ENCODE measurements at places on chromosomes 1 and 21.

- no peak for DNase-seq
Observed at GRCh38 chr1:96710708-96711477, 10.7 kb upstream of the PTBP2 start.

GRCh38 chr1:64242895-64243756, 39.7 kb downstream of the UBE2U start:
- no peak for DNase-seq

- no peak for DNase-seq
Observed at GRCh38 chr1:223709598-223709997, 2.7 kb upstream of the CAPN2 start.

- DNase-seq = no peak
Observed at GRCh38 chr1:160161965-160162705, 10.7 kb downstream of the ATP1A4 start.

DNA sequence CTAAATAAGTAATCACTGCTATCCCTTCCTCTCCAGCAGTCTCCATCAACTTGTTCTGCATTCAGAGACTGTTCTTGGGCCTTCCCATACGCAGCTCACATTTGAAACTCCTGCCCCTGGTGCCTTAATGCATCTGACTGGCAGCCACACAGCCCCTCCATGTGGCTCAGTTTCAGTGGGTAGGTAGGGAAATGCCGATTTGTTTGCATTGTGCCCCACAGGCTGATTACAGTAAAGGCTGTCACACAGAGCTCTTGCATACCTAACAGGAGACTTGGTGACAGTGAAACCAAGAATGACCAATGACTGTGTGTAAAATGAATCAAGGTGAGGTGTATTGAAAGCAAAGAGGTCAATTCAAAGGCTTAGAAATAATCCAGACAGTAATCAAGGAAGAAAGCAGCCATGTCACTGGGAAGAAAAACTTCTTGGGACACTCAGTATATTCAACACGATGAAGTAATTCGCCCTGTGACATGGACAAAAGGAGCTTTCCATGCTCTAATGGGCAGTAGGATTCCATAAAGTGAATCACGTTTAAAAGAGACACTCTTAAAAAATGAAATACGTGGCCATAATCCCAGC, 12.7 kb upstream of the B3GALNT2 start:
- no peak for DNase-seq

DNA sequence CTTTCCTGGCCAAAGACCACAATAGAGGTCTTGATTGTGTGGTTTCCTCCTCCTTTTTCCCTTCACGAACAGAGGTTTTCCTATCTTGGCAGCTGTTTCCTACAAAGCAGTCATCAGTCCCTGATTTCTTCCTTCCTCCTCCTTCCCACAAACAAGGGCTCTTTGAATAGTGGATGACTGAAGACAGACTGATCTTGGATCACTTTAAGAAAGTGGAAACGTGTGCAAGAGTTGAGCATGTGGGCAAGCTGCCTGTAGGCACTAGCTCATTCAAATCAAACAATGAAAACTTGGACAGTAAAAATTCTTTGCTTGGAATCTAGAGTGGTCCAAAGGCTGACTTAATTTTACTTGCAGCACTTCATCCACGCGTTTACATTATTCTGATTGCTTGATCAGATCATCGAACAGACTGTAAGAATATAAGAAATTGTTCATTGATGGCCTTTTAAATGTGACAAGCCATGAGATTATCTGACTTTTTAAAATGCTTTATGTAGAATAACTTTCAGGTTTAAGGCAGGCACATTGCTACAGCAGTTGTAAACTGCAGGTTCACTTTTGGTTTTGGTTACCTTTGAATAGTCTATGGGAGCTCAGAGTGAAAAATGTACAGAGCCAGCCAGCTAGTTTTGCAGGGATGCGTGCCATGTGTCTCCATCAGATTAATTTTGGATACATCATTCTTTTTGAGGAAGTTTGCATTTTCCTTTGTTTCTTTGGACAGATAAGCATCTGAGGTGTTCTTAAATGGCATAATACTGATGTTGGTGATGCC, 34.4 kb downstream of the ADGRL2 start:
- DNase-seq = no peak

GRCh38 chr1:30198795-30199403, 524.5 kb downstream of the MATN1 start:
- DNase-seq = no peak

GRCh38 chr1:169072945-169073725, 33.4 kb upstream of the ATP1B1 start:
- DNase-seq = no peak

DNA sequence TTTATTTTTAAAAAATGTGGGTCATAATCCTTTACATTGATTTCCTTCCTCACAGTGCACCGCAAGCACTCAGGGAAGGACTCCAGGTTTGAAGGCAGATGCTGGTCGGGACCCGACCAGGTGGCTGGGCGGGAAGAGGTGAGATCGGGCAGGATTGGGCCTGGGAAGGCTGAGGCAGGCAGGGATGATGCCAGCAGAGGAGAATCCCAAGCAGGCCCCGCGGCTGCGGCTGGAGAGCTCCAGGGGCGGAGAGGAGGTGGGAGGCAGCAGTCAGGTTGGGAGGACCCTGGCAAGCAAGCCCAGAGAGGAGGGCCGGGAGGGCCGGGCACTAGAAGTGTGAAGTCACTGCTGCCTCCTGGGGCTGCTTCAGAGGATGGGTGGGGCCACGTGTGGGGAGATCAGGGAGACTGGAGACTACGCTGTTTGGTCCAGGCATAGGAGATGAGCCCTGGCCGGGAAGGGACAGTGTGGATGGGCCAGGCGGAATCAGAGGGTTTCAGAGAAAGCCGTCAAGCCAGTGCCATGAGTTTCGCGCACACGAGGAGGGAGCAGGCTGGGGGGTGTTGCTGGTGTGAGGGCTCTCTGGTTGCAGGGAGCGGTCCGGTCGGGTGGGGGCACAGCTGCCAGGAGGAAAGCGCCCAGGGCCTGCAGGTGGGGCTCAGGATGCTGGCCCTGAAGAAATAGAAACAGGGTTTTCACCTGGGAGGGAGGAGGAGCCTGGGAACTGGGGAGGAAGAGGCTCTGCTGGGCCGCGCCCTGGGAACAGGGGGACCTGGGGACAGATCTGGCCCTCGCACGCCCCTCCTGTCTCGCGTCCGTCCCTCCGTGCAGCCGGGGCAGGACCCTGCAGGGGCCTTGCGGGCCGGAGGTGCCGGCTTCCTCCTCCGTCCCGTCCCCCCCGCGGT, 888 bp upstream of the COL18A1 start:
- DNase-seq = no peak

GRCh38 chr1:115546846-115547245, 94.9 kb upstream of the VANGL1 start:
- DNase-seq = no peak

DNA sequence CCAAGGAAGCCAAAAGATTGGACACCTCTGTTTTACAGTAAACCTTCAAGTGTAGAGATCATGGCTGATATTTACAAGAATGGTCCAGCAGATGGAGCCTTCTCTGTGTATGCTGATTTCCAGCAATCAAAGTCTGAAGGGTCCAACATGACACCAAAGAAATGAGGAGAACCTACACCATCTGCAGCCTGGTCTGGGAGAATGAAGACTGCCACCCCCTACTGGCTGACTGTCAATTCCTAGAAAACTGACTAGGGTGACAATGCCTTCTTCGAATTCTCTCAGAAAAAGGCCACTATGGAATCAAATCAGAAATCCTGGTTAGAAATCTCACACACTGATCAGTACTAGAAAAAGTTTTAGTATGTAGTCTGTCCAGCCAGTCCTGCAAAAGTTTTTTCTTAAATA, 83.3 kb downstream of the CDC42BPA start:
- DNase-seq = no peak

- no peak for DNase-seq
Observed at GRCh38 chr1:20964540-20965484, 177.7 kb upstream of the HP1BP3 start.

- no peak for DNase-seq
Observed at GRCh38 chr1:29372108-29372507, 135.8 kb downstream of the PTPRU start.

DNA sequence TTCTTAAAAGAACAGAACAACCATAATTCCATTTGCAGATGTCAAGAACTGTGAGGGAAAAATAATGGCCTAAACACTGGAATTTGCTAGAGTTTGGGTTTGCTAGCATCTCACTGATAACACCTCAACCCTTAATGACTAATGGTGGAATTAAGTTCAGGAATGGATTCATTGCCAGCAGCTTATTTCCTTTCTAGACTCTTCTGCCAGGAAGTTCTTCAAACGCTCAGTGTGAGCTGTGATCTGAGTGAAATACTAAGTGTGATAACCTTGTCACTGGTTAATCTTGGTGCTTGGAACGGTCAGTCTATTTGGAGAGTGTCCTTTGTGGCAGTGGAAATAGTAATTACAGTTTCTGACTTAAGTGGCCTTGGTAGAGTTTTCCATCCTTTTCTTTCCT, 21.6 kb upstream of the PLEKHM2 start:
- no peak for DNase-seq

GRCh38 chr1:235571482-235571881, 67.2 kb upstream of the B3GALNT2 start:
- DNase-seq = no peak

GRCh38 chr1:4601941-4602340, 52.5 kb upstream of the AJAP1 start:
- DNase-seq = no peak

- DNase-seq = no peak
Observed at GRCh38 chr1:156337052-156337887, 822 bp downstream of the CCT3 start.

- no peak for DNase-seq
Observed at GRCh38 chr21:17834639-17835354, 15.6 kb upstream of the C21orf91 start.

DNA sequence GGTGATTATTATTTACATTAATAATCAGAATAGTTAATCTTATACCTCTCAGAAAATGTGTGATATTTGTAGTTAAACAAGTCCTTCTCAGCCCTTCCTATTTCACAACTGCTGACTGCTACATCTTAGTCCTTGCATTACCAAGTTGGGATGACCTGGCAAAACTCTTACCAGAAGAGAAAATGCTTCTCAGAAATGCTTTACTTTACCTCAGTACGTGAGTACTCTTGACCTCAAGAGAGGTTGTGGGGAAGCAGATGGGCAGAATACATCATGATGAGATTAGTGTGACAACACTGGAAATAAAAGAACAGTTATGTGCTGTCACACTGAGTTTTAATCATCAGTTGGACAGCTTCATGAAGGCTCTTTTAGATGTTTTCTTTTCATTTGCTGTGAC, 16.2 kb downstream of the CFAP126 start:
- no peak for DNase-seq

- DNase-seq = no peak
Observed at GRCh38 chr1:58992643-58993042, 208.8 kb upstream of the JUN start.

DNA sequence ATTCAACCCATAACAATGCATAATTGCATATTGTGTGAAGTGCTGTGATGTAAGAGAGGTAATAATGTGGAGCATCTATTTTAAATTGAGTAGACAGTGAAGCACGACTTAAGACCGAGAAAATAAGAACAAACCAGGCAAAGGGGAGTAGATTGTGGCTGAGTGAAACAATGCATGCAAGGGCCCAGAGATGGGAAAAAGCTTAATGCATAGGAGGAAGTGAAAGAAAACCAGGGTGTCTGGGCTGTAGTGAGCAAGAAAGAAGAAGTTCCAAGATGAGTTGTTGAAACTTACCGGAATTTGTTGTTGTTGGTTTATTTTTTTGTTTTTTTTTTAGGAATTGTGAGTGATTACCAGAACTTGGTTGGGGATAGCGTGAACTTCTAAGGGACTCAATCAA, 104.7 kb downstream of the SNX7 start:
- no peak for DNase-seq

DNA sequence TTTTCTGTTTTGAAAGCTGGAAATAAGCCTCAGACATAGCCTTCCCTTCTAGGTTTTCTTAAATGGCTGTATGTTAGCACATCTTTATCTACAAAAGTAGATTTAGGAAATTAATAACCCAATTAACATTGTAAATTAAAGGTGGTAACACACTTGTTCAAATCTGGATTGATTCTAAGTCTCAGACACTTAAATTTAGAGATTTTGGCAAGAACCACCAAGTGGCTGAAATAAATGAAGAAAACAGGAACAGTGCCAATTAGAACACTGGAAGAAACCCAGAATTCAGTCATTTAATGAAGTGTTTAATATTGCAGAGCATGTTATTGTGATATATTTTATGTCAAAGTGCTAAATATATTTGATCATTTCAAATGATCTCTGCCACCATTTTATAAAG, 628.2 kb downstream of the USP25 start:
- no peak for DNase-seq

GRCh38 chr1:82894635-82895034, 1093.9 kb downstream of the ADGRL2 start:
- no peak for DNase-seq

GRCh38 chr1:96236156-96236739, 485.3 kb upstream of the PTBP2 start:
- no peak for DNase-seq

GRCh38 chr1:157095551-157095950, 4.1 kb downstream of the ETV3L start:
- DNase-seq = no peak

DNA sequence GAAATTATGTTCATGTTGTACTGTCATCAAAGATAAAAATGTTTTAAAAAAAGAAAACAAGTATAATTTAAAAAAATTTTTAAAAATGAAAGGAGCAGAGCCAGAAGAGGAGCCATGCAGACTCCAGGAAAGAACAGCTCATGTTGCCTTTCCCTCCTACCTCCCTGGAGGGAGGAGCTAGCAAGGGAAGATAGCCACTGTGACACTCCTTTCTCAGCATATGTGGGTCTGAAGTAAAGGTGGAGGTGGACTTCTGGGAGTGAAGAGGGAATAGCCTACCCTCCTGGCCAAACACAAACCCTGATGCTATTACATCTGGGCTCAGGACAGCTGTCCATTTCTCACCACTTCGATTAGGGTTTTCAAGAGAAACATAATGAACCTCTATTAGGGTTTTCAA, 54.2 kb downstream of the SLC2A1 start:
- DNase-seq = no peak

DNA sequence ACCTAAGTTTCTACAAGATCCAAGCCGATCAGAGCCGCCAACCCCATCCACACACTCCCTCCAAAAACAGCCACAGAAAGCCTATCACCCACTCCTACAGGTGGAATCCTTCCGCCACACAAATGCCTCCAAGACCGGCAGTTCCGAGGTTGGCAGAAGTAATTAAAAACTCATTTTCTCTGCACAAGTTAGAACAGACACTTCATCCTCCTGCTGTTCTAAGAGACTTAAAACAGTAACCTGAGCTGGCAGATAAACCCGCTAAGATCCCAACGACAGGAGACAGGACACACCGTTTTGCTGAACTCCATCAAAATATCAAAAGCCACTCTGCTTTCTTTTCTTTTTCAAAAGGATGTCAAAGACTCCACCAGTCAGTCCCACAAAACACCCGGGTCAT, 2.8 kb downstream of the SSBP3 start:
- no peak for DNase-seq

- DNase-seq = no peak
Observed at GRCh38 chr1:64357422-64357821, 112.5 kb upstream of the CACHD1 start.
